ENCODE measurements at places on chromosomes 2 and 18.

GRCh38 chr2:121075006-121075551 is 209.9 kb downstream of the TFCP2L1 start:
- DNase-seq: peak; percentile 79

DNA sequence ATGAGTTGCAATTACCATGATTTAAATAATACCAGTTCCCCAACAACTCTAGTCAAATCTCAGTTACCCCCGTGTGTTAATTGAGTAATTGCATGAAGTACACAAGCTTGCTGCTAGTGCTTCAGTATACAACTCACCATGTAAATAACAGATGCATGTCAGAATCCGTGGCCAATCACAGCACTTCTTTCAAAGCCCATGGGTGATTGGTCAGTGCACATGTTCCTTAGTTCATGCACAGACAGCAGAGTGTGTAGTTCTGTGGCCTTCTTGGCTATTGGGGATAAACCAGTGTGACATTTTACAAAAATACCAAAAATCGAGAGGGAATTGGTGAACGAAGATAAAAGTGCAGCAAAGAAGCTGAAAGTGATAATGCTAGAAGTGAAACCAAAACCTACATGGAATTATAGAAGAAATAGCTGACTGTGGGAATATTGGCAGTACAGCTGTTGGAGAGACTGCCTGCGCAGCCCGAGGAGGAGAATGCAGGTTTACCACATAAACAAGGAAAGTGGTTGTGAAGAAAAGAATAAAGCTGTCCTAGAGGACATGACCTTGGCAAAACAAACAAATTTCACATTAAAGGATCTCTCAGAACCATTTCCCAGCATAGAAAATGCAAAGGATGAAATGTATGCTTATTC is 59.4 kb downstream of the NEDD4L start:
- no peak for DNase-seq

GRCh38 chr18:51038110-51038509 is 8.1 kb downstream of the SMAD4 start:
- DNase-seq: no peak

DNA sequence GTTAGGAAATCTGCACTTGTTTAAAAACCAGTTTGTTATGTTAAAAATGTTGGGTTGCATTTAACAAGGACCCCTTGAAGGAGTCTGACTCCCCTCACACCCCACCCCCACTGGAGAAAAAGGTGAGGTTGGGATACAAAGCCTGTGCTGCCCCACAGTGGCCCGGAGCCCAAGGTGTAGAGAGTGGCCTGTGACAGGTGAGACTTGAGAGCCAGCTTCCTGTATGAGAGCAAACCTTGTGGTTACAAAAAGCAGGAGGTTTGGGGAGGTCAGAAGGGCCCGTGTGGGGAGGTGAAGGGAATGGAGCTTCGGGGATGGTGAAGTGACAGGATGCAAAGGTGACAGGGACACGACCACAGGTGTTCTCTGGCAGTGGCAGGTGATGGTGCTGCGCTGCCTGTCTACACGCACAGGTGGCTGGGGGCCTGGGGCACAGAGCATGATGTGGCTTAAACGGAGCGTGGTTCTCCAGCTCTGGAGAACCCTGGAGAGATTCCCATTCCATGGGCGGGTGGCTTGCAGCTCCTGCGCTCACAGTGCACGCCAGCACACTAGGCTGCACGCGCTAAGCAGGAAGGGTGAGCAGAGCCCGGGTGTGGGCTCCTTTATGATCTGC is 29.0 kb downstream of the IMPA2 start:
- DNase-seq: no peak

DNA sequence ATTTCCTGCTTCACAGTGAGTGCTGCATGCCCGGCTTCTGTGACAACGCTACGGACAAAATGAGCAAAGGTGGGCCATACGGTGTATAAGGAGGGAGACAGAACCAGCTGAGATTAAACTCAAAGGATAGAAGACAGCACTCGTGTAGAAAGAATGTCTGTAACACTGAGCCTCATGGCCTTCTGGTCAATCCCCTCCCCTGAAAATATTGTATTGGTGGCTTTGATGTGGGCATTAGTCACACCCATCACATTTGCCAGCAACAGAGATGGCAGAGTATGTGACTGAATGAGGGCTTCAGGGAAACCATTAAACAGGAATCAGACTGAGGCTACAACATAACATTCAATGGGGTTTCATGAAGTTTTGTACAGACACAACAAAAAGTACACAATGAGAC is 287.8 kb upstream of the CCDC68 start:
- no peak for DNase-seq

Data from Jurkat, Clone E6-1 (cell line).